Urinary bladder (tissue), 4 donors: ENCODE measurements at places on chromosomes 7 and 10. TPM values are rescaled to one million over a fixed set of nuclear protein-coding genes. Genes with fewer than 3 reads are reported as not detected.

Gene TSPAN33
- 15.6 TPM for polyA plus RNA-seq

Gene C7orf33
- not detected for polyA plus RNA-seq

Gene HKDC1
- polyA plus RNA-seq: 0.28 TPM

Gene ARL3
- 17.4 TPM for polyA plus RNA-seq

Gene OR13A1
- polyA plus RNA-seq: 0.32 TPM

Gene ARHGAP22
- 2.3 TPM for polyA plus RNA-seq

Gene CALD1
- 1,279 TPM for polyA plus RNA-seq

Gene GTF2IRD1
- polyA plus RNA-seq: 22.7 TPM

Gene PRPS1L1
- not detected for polyA plus RNA-seq

DNA sequence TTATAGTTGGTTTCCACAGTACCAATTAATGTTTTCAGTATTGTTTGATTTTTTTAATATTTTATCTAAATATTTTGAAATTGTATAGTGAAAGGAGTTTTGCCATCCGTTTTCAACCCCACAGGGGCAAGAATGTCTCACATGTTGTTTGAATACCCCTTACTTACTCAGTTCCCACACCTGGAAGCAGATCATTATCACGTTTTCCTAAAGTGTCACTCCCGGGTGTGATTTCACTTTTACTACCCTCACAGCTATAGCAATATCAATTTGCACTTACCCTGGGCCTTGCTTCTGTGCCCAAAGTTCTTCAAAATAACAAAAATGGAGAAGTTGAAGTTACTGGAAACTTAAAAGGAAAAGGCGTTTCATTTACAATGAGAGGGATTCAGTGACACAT lies 228.1 kb downstream of the CSTF2T start:
- no peak for DNase-seq

DNA sequence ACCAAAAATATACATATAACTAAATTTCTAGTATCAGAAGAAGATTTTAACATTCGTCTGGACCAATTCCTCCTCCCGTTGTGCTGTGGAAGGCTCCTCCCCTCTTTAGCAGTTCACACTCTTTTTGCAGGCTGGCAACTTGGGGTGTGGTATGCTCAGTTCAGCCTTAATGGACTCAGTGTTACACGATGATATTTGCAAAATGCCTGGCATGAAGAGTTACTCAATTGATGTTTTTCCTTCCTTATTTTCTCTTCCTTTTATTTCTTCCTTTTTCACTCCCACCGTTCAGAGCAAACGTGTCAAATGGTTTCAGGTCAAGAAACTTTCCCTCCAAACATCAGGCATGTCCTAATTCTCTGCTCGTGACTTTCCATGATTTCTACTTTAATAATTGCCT lies 248.3 kb downstream of the PHF14 start:
- DNase-seq: no peak

DNA sequence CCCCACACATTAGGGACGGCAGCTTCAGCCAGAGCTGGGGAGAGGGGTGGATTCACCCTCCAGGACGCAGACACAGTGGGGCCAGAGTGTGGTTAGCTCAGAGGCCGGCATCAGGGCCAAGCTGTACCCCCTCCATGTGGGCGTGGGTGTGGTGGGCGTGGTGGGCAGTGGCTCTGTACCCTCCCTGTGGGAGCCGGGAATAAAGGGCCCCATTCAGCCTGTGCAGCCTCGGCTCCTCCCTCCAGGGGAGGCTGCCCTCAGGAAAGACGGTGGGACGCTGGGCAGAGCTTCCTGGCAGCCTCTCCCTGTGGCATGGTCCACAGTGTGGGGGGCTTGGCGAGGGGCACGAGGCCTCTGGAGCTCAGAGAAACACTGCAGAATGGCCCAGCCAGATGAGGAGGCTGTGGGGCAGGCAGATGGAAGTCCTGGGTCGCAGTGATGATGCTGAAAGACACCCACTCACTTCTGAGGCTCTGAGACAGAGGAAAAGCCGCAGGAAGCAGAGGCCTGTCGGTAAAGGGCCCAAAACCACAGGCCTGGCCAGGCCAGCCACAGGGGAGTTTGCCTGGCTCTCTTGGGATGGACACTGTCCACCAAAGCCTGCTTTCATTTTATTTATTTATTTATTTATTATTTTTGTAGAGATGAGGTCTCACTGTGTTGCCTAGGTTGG lies 108.0 kb downstream of the SH3PXD2A start:
- no peak for DNase-seq

DNA sequence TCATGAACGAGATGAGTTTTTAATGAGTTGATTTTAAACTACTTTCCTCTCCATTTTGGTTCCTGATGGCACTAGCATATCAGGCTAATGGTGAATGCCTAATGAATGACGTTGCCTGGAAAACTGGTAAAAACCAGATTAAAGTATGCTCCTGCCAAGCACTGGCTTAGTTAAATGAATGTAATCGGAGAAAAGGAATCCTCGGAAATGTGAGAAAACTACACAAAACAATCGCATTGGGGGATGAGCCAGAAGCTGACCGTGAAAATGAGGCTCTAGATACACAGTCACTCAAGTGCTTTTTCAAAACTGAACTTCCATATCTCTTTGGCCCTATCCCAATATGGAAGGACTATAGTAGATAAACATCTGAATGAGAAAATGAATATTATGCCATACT lies 153.8 kb upstream of the COL1A2 start:
- no peak for DNase-seq

- DNase-seq: no peak
These were observed 58.9 kb downstream of the MICALL2 start for GRCh38 chr7:1400371-1400770.

DNA sequence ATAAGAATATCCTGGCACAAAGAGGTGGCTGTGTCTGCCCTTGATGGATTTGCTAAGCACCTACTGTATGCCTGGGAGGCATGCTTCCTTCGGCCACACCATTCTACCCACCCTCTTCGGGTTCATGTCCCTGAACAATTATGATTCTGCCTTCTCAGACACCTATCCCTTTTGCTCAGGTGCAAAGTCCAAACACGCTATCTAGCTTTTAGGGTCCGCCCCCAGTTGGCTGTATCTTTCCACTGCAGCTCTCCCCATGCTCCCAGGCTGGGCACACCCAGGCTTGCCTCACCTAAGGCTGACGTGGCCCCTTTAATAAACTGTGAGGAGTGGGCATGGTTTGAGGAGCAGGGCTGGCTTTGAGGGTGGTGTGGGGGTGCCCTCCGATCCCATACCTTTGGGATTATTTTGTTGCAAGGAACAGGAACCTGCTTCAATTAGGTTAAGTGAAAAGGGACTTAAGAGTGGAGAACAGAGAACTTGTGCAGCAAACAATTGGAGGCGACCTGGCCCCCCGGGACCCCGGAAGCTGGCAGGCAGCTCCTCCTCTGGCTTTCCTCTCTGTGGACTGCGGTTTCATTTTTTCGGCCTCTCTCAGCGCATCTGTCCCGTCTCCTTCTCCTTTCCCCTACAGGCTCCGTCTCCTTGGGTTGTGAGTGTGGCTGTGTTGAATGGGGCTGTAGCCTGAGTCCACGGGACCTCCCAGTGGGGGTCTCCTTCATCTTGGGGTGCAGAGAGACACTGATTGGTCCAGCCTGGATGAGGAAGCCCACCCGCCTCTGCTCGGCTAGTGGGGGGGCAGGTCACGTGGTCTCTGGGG lies 3.8 kb downstream of the CLIP2 start:
- no peak for DNase-seq

- DNase-seq: no peak
These were observed 79.1 kb downstream of the NAMPT start for GRCh38 chr7:106205621-106206222.

DNA sequence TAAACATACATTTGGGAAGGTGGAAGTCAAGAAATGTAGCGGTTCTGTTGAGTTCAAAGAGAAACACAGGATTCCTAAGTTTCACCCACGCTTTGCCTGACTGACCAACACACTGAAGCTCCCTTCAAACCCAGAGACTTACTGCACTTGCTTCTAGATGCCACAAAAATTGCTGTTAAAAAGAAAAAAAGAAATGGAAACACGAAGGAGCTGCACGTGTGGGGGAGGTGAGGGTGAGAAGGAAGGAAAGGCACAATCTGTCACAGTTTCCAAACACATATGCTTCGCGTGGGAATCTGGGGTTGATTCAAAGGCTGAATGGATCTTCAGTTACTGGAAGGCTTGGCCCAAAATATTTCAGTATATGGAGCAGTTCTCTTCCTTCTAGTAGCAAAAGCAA lies 495.6 kb downstream of the DNAJB6 start:
- no peak for DNase-seq

DNA sequence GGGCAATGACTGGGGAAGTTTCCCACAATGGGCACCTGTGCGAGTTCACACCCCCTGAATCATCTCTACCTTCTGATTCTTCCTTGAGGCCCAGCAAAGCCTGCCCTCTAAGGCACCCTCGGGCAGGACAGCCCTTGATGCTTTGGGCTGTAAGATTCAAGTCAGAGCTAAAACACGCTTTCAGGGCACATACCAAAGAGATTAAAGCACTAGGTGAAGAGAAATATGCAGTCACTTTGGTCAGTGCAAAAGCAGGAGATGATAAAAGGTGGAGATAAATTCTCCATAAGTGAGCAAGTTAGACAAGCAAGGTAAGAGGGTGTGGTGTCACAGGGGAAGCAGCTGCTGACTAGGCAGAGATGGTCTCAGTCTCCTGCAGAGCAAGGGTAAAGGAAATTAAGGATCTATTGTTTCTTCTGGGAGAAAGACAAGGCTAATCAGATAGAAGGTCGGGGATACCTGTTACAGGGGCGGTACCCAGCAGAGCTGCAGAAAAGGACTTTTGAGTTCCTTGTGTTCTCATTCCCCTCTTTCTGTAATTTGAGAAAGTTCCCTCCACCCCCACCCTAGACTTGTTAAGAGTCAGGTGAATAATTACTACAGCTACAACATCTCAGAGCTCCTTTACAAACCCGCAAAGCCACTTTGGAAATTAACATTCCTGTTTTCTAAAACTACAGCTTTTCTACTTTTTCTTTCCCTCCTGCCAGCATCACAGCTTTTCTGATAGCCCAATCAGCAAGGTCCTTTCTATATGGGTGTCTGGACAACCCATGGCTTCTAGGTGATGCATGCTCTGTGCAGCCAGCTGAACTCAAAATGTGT lies 26.4 kb downstream of the PDLIM1 start:
- no peak for DNase-seq

- DNase-seq: no peak
These were observed 504.4 kb downstream of the GALNT17 start for GRCh38 chr7:71636329-71636728.

DNA sequence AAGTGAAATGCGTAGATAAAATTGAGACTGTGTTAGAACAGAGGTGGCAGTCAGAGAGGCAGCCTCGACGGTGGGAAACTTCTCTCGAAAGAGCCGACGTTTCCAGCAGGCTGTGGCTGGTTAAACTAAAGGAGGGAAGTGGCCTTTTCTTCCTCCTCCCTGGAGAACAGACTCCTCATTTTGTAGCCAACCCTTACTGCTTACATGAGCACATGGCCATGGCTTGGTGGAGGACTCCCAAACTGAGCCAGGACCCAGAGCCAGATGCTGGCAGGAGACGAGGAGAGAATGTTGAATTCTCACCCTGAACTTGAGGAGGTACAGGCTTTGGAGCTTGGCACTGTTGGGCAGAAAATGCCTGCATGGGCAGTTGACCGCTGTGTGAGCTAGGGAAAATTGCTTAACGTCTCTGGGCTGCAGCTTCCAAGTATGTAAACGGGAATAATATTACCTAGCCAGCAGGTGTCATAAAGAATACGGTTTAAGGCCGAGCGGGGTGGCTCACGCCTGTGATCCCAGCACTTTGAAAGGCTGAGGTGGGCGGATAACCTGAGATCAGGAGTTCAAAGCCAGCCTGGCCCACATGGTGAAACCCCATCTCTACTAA lies 24.5 kb downstream of the MMD2 start:
- no peak for DNase-seq

GRCh38 chr7:3897430-3898372 lies 596.6 kb downstream of the SDK1 start:
- no peak for DNase-seq

GRCh38 chr10:125113691-125114371 lies 46.5 kb downstream of the CTBP2 start:
- DNase-seq: no peak

GRCh38 chr7:110186334-110186733 lies 904.6 kb upstream of the LRRN3 start:
- no peak for DNase-seq

DNA sequence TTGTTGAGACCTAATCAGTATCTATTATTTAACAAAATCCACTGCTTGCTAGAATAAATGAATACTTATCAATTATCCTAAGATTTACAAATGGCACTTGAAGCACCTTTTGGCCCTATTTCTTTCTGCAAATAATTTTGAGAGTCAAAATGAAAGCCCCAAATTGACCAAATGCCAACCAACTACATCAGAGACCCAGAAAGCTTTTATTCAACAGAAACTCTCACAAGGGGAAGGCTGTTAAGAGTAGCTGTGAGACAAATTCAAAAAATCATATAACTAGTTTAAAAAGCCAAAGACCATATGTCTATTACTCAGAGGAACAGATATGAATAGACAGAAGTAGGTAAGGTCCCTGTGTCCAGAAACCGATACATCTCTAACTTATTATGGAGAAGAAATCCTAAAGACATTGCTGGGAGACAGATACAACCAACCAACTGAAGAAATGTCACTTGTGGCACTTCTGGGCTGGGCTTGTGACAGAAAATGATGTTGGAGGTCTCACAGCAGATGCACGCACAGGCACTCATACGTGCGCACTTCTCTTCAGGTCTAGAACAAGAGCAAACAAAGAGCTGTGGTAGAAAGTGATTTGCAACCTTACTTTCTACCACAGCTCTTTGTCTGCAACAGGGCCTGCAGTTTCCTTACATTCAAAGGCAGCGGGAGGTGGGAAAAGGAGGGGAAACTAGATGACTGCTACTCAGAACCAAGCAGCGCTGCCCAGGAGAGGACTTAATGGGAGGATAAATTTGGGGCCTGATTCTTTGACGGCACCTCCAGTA lies 58.6 kb upstream of the KCNIP2 start:
- no peak for DNase-seq

GRCh38 chr7:119925581-119926289 lies 347.2 kb upstream of the KCND2 start:
- DNase-seq: no peak
